ENCODE measurements at places on chromosomes 7 and 10.

GRCh38 chr10:44745920-44746319 lies 165.2 kb upstream of the TMEM72 start:
- DNase-seq: no peak

DNA sequence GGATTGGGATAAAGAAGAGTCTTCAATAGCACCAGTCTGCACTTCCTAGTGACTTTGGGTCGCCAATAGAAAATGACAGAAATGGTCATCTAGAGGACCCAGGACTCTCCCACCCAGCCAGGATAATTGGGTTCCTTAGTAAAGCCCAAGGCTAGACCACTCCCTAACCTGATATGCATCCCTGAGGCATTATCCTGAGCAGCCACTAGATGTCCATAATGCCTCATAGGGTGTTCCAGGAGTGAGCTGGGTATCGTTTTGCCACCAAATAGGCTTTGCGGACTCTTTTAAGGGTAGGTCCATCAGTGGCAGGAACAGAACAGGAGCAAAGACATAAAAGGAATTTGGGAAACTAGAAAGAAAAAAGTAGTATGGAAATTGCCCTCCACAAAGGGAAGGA lies 4.5 kb upstream of the LRRC4 start:
- DNase-seq: no peak

DNA sequence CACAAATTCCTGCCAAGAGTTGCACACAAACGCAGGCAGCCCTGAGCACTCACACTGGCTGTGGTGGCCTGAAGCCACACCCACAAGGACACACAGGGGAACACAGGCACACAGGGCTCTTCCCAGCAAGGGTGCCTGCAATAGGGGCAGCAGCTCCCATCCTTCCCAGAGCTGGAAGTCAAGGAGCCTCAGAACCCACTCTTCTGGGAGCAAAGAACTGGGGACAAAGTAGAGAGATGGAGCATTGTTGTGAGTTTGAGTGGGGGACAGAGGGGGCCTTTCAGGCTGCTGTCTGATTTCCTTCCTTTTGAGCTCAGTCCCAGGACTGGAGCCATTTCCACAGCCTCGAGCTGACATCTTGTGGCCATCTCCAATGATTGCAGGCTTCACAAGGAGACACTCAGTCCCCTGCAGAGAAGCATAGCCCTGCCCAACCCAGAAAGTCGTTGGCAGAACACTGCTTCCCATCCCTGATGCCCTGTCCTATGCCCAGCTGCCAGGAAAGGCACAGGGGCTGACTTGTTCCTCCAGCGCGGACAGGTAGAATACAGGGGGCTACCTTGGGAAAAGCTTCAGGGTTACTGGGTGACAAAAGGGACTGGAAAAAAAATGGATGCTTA lies 34.4 kb upstream of the SLF2 start:
- peak; percentile 28 for DNase-seq

DNA sequence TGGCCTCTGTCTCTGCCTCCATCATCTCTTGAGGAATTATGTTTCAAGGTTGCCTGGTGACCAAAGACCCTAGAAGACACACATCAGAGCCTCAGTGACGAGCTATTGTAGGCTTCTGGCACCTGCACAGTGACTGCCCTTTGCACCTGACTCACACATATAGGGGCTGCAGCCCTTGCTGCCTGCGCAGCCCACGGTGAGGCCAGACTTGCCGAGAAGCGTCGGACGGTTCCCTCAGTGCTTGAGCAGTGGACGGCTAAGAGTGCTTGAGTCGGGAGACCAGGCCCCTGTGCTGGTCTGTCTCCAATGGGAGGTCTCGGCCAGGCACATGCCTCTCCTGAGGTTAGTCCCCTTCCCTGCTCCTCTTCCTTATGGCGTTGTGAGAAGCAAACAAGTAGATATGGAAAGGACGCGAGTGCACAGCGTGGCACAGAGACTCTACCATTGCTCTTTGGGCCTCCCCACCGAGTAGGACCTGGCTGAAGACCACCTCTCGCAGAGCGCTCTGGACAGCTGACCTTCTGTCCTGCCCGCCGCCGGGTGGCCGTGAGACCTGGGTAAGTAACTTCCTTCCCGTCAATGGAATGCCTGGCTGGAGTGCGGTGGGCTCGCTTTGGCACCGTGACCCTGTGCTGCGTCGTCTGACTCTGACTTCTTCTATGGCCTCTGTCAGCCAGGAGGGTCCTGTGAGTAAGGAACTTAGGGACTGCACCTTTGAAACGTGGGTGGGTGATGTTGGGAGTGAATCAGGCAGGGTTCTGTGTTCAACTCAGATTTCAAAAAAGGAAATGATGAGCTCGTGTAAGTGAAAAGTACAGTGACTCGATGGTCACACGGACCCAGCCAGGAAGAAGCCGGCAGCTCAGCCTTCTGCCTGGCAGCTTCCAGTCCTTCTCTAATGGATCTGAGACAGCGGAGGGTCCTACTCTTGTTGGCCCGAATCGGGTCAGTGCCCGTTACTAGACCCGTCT lies 33.7 kb downstream of the ZNF775 start:
- DNase-seq: no peak

- DNase-seq: no peak
These were observed 169.6 kb downstream of the ZNF365 start for GRCh38 chr10:62543571-62544355.

GRCh38 chr10:131063311-131063710 lies 248.2 kb downstream of the TCERG1L start:
- DNase-seq: no peak

DNA sequence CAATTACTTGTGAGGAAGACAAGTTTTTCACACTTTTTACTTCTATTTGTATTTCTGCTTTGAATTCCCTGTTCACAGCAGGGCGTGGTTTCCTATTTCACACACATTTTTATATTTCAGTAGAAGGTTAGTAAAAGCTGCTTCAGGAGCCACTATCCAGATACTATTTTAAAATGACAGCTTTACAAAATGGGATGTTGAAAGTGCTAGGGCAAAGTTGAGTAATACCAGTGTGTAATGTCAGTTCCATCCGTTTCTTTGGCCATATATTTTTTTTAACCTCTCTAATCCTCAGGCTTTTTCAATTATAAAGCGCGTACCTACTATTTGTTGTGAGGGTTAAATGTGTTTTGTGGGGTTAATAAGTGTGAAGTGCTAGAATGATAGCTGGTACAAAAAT lies 276.6 kb downstream of the GPR158 start:
- DNase-seq: no peak

- DNase-seq: no peak
These were observed 416.1 kb downstream of the DNAJB6 start for GRCh38 chr7:157752832-157753291.

DNA sequence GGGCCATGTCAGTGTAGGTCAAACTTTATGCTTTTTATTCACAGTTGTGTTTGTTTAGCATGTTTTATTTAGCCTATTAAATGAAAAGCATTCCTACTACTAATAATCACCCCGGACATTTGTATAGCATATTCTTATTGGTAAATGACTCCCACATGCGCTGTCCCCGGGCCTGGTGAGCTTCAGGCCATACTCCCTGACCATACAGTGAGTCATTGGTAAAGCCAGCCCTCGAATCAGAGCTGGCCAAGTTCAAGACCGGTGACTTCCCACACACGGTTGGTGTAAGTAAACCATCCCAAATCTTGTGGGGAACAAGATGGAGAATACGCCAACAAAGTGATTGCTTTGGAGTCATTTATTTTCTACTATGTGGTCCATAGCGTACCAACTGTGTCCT lies 238.7 kb upstream of the TCF7L2 start:
- DNase-seq: no peak

- no peak for DNase-seq
These were observed 1155.1 kb upstream of the SORCS1 start for GRCh38 chr10:108319434-108320222.

GRCh38 chr7:74284781-74285259 lies 4.4 kb upstream of the CLIP2 start:
- DNase-seq: no peak

DNA sequence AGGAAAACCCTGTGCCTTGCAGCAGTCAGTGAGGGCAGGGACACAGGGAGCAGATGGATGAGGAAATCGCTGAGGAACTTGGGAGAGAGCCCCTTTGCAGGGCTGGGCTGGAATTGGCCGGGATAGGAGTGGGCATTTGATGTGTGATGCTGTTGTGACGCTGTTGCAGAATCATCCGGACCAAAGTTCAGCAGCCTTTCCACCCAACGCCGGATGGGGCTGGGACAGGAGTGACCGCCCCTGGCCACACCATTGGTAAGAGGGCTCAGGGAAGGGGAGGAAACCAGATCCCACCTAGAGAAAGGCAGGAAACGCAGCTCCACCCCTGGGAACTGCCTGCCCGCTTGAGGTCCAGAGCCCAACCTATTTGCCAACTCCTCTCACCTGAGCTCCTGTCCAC lies 33.9 kb downstream of the PAX2 start:
- no peak for DNase-seq

DNA sequence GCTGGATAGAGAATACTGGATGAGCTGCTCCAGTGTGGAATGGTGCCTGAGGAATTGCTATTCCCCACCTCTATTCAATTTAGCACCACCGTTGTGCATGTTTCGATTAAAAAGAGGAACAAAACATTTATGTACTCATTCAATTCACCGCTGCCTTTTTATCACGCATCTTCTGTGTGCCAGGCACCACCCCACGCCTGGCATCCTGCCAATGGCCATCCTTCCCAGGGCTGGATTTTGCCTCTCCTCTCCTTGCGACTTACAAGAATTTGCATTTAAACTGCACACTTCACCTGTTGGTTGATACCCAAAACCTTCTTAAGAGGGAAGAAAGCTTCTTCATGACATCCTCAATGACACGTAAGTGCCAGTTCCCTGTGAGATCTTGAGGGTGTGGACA lies 110.2 kb upstream of the DPP6 start:
- no peak for DNase-seq

Data from substantia nigra (tissue), 51 donors.